Trophoblast cell (in vitro differentiated cells and primary cell): ENCODE measurements at places on chromosomes 2 and 18.

GRCh38 chr2:239736358-239737143 is 288.6 kb downstream of the NDUFA10 start:
- no peak for DNase-seq

DNA sequence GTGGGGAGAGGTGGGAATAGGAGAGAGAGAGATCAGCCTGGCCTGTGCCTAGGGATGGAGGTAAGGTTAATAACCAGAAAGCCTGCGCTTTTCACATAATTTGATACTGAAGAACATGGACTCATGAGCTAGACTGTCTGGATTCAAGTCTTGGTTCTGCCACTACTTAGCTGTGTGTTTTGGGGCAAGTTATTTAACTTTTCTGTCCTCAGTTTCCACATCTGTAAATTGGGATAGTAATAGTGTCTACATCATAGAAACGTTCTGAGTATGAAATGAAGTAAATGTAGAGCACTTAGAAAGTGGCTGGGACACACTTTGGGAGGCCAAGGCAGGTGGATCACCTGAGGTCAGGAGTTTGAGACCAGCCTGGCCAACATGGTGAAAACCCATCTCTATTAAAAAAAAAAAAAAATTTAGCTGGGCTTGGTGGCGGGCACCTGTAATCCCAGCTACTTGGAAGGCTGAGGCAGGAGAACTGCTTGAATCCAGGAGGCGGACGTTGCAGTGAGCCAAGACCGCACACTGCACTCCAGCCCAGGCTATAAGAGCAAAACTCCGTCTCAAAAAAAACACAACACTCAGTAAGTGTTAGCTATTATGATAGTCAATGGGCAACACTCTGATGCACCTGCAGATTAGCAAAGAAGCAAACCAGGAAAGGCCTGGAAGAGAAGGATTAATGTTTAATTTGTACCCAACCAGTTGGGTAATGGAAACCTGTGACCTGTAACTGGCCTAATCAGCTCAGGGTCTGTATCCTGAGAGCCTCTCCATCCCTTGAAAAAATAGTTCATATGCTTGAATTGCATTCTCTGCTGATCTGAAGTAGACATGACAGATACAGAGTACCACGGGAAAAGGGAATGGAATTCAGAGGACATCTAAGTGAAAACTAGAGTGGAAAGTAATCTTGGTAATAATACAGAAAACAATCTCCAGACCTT is 6.8 kb downstream of the GALM start:
- DNase-seq = no peak

DNA sequence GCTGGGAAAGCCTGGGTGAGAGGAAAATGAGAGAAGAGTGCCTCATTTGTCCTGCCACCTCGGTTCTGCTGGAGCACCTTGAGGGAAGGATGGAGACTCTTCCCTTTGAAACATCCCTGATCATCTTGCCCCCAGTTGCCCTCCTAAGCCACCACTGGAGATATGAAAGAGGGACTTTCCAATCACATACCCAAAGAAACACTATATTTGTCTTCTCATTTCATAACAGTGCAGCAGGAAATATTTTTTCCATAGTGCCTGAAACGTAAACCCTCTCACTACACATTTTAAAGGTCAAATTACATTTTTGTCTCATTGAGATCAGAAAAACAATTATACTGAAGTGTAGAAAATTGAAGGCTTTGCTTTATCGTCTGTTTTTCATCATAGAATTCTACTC is 63.3 kb downstream of the KCTD18 start:
- no peak for DNase-seq

DNA sequence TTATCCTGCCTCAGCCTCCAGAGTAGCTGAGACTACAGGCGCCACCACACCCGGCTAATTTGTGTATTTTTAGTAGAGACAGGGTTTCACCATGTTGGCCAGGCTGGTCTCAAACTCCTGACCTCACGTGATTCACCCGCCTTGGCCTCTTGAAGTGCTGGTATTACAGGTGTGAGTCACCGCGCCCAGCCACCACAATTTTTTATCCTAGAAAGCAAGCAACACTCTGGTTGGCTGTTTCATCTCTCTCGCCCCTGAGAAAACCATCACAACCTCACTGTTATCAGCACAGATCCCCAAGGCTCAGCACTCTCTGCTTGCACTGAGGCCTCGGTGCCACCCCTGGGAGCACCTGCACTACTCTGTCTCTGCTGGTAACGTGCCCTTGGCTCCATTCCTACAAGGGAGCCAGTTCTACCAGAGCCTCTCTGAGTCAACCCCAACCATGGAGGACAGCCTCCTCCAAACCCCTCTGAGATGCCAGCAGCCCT is 134.8 kb upstream of the AGAP1 start:
- DNase-seq = peak; percentile 61

DNA sequence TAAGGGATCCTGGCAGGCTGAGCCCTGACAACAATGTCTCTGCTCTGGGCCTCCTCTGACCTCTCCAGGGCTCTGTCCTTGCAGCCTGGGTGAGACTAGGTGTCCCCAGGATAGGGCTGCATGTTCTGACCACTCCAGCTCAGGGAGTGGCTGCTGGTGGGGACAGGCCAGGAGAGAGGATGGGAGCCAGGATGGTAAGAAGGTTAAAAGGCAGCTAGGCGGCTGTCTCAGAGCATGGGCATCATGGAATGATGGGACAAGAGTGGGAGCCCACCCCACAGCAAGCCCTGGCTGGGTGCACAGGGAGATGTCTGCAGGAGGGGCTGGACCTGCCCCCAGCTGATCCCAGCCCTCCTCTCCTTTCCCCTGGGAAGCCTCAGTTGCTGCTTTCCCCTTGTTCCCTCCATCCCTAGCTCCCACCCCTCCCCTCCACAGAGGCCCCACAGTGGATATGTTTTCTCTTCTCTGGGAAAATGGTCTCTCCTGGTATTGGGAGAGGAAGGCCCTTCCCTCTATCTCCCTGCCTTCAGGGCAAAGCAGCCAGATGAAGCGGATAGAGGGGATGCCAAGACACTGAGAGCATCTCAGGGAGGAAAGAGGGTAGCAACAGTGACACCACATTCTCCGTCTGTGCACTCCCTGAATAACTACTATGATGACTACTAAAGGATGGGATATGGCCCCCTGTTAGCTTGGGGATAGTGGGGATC is 334.3 kb downstream of the DYSF start:
- peak; percentile 71 for DNase-seq

- peak; percentile 94 for DNase-seq
These were observed 13.8 kb upstream of the YWHAQ start for GRCh38 chr2:9644603-9645002.

DNA sequence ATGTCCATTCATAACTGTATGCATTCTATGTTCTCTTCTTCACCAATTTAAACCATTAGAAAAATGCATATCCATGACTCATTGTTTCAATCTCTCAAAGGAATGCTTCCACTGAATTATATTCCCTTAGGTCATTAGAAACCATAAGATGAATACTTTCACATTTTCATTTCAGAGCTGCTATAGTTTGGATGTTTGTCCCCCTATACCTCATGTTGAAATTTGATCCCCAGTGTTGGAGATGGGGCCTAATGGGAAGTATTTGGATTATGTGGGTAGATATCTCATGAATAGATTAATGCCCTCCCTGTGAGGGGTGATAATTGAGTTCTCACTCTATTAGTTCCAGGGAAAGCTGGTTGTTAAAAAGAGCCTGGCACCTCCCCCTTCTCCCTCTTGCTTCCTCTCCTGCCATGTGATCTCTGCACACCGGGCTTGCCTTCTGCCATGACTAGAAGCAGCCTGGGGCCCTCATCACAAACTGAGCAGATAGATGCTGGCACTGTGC is 35.7 kb downstream of the THUMPD2 start:
- DNase-seq = peak; percentile 34

DNA sequence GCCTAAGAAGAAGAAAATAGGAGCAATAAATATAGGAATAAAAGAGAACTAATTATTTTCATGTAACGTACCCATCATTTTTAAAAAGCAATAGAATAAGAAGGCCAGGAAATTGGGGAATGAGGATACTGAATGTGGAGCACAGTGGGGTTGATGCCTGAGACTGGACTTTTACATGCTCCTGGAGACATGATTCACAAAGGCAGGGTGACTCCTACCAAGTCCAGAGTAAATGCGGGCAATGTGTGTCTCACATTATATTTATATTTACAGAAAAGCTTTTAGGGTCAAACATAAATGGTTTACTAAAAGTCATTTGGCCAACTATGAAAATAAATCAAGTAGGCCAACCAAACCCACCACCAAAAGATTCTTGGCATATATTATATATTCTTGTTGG is 87.9 kb upstream of the COL5A2 start:
- no peak for DNase-seq

GRCh38 chr18:57655740-57656139 is 34.1 kb upstream of the NARS1 start:
- no peak for DNase-seq

DNA sequence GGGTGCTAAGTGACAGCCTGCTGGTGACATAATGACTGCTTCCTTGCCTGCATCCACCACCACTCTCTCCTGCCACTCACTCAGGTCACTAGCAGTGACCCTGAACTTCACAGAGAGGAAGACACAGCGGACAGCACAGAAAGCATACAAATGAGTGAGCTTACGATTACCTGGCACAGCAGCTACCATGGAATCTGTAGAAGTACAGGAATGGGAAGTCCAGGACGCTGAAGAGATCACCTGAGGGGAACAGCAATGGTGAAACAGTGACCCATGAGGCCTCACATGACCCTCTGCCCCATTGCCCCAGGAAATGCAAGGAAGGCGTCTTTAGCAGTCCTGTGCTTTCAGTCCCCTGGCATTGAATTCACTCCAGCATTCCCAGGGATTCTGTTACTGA is 96.7 kb upstream of the RIOK3 start:
- DNase-seq = peak; percentile 89

- no peak for DNase-seq
These were observed 78.7 kb upstream of the LAPTM4A start for GRCh38 chr2:20130160-20130560.

- no peak for DNase-seq
These were observed 86.7 kb downstream of the FAM168B start for GRCh38 chr2:131006561-131006960.

- DNase-seq = peak; percentile 34
These were observed 411.7 kb downstream of the DSEL start for GRCh38 chr18:67104700-67105284.

- no peak for DNase-seq
These were observed 16.3 kb upstream of the ATOH8 start for GRCh38 chr2:85737481-85737880.

DNA sequence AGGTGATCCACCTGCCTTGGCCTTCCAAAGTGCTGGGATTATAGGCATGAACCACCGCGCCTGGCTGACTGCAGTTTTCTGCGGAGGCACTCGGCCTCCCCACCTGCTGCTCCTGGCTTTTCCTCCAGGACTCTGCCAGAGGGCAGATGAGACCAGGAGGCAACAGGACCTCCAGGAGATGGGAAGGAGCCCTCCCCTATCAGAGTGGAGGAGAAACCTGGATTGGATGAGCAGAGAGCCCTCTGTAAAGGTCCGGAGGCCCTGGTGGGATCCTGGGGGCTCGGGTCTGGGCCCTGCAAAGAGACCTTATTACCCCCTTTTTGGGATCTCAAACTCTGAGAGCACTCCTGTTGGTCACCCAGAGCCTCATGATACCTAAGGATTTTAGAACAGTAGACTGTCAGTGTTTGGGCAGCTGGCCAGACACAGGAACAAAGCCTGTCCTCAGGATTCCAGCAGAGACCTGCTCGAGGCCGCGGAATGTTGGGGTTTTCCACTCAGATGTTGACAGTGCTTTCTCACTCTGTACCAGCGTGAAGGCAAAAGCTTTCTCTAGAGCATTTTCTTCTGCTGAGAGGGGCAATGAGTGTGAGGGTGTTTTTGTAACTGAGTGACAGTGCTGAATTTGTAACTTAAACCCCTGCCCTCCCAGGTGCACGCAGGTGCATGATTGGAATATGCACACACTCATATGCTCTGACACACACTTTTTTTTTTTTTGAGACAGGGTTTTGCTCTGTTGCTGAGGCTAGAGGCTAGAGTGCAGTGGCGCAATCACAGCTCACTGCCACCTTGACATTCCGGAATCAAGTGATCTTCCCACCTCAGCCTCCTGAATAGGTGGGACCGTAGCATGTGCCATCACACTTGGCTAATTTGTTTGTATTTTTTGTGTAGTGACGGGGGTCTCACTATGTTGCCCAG is 48.4 kb downstream of the NPPC start:
- peak; percentile 6 for DNase-seq

DNA sequence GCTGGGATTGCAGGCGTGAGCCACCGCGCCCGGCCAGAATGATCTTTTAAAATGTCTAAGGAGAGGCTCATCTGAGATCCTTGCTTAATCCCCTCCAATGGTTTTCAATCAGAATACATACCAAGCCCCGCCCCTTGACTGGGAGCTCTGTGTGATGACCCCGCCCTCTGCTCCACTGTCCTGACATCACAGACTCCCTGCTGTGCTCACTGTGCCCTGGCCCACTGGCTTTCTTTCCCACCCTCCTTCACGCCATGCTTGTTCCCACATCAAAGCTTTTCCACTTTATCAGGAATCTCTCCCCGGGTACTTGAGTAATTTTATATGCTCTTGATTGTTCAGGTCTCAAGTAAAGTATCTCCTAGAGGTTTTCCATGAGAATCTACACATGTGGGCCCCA is 762.3 kb upstream of the ID2 start:
- DNase-seq = no peak
